T47D (cell line): ENCODE measurements at places on chromosomes 1 and 21.

- no peak for DNase-seq
These were observed 5.2 kb downstream of the SLC66A1 start for GRCh38 chr1:19317126-19317910.

DNA sequence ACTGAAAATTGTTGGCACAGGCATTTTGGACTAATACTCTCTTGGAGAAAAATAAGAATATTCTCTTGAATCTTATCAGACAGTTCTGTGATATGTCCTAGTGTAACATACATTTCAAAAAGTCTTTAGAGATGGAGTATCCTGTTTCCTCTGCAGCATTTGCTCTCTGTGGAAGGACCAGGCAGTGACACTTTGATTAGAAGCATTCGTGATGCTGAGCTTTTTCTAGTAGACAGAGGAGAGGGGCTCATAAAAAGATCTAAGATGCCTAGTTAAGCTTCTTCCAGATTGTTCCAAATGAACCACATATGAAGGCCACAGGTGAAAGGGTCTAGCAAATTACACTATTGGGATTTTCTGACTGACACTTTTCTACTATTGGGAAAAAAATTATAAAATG is 120.3 kb downstream of the C1orf21 start:
- no peak for DNase-seq

- DNase-seq = no peak
These were observed 558 bp upstream of the BTG3 start for GRCh38 chr21:17613242-17613676.

- no peak for DNase-seq
These were observed 82.9 kb downstream of the BEND5 start for GRCh38 chr1:48693674-48694320.

GRCh38 chr1:80629304-80629837 is 1171.4 kb upstream of the ADGRL2 start:
- DNase-seq = no peak

GRCh38 chr1:41418857-41419583 is 57.8 kb downstream of the FOXO6 start:
- peak; percentile 92 for DNase-seq

DNA sequence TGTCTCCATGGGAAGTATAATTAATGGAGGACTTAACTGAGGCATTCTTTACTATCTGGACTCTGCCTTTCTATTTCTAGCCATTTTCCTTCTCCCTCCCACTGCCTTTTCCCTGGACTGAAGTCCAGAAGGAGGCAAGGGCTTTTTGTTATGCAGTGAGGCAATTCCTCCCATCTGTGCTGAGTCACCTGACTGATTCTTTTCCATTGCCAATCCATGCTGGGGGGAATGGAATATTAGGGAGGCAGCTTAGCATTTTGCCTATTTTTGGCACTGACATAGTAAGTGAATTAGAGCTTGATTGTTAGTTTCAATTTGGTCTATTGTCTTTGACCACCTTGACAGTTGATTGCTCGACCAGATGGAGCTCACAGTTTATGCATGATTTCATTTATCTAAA is 1000.6 kb upstream of the PRMT6 start:
- DNase-seq = no peak

DNA sequence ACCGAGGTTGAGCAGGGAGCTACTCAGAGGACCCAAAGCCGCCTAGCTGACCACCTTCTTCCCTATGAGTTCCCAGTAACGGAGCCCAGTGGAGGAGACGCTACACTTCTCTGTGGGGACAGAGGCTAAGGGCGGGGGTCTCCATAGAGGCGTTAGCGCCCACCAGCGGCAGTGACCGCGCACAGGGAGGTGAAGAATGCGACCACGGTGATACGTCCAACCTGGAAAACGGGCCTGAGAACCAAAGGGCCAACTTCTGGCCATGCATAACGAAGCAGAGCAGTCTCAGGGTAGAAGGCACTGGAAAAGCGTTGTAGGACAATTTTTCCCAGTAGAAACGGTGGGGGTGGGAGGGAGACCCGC is 400 bp upstream of the COG2 start:
- DNase-seq = no peak

- no peak for DNase-seq
These were observed 14.8 kb downstream of the BCAR3 start for GRCh38 chr1:93666613-93667384.

- no peak for DNase-seq
These were observed 2.0 kb downstream of the FMO1 start for GRCh38 chr1:171250263-171250662.

GRCh38 chr1:53145942-53146708 is 3.7 kb upstream of the SLC1A7 start:
- DNase-seq = no peak

DNA sequence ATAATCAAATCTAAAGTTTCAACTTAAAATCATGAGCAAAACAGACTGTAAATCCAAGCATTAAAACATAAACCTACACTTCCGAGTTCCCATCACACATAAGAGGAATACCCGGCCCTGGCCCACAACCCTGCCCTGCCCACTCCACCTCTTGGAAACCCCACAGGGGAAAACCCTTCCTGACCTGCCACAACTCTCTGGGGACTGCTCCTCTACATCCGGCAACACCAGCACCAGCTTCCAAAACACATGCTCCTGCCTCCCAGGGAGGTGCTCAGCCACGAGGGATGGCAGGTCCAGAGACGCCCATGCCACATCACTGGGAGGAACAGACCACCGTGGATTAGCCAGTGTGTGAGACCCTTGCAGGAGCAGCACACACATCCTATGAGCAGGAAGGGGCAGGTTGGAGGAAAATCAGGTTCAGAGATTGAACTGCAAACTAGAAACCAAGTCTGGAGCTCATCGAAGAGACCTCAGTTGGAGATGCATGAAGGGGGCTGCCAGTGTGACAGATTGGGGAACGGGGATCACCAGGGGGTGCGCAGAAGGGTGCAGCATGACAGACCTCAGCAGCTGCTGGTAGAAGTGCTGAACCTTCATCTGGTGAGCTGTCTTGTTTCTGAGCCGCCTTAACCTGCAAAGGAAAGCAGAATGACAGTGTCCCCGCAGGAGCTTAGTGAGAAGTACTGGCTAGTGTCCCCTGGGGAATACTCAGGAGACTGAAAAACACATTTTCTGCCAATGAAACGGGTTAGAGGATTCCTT is 25.8 kb upstream of the LSS start:
- DNase-seq = no peak

DNA sequence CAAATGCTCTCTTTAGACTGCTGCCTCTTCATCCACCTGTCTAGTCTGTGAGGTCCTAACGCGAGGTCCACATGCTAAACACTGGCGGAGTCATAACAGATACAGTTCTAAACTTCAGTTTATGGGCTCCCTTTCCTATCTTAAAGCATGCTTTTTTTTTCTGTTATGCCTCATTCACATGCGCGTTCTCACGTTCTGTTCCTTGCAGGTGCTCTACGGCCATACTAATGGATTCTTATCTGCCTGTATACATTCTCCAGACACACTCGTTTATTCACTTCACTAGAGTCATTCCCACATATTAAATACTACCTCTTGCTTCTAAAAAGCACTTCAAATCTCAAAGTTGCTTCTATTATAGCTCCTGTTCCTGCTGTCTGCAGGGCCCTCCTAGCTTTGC is 38.7 kb downstream of the PHC2 start:
- no peak for DNase-seq

- DNase-seq = peak; percentile 46
These were observed 1.1 kb downstream of the DFFB start for GRCh38 chr1:3858231-3858981.

GRCh38 chr1:107899655-107900054 is 65.3 kb downstream of the VAV3 start:
- DNase-seq = no peak

GRCh38 chr1:93346421-93346993 is 800 bp downstream of the DR1 start:
- no peak for DNase-seq

DNA sequence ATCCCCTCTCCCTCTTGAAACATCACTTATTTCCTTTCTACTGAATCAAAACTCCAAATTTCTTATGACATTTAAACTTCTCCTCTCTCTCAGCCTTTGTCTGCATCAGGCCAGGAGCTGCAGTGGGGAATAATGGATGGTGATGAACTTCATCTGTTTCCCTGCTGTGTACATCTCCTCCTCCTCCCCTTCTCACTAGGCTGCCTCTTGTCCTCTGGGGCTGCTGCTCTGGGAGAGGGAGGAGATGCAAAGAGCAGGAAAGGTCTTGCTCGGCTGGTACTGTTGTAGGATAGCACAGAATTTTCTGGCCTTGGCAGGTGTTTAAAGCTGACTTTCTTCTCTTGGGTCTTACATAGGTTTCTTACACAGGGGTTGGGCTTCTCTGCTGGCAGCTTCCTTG is 31.1 kb upstream of the FMOD start:
- no peak for DNase-seq

DNA sequence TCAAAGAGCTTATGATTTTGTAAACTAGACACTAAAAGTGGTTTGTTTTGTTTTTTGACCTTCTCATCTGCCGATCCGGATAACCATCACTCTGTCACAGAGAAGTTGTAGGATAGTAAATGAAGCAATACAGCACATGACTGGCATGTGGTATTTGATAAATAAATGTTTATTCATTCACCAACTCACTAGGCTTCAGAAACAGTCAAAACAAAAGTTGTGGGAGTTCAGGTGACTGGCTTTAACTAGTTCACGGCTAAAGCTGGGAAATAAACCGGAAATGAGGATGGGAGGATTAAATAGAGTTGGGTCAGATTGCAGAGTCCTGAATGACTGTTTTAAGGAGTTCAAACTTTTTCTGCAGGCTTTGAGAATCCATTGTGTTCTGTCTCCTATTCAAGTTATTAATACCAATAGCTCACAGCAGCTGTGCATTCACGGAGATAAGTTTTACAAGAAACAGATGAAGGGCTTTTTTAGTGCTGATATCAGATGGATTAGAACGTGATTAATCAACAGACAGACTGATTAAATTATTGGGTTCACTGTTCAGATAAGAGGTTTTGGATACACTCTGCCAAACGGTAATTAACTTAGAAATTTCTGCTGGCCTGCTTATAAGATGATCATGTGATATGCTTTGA is 463.3 kb downstream of the DPYD start:
- no peak for DNase-seq

- no peak for DNase-seq
These were observed 15.3 kb upstream of the C1orf185 start for GRCh38 chr1:51086496-51087271.

DNA sequence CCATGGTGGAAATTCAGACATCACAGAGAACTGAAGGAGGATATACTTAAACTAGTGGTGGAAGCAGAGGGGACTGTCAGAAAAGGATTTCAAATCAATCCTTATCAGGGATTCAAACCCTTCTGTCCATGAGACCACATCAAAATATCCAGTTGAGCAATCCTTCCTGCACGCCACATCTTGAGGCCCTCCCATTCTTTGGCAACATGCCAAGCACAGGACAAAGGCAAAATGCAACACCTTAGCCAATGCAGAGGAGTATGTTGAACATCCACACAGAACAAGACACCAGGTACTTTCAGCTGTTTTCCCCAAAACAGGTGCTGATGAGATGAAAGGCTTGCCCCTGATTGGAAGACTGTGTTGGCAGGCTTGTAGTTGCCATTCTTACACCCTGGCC is 81.8 kb upstream of the PLXNA2 start:
- DNase-seq = no peak

GRCh38 chr1:44571712-44572571 is 102.3 kb downstream of the TMEM53 start:
- DNase-seq = peak; percentile 23

DNA sequence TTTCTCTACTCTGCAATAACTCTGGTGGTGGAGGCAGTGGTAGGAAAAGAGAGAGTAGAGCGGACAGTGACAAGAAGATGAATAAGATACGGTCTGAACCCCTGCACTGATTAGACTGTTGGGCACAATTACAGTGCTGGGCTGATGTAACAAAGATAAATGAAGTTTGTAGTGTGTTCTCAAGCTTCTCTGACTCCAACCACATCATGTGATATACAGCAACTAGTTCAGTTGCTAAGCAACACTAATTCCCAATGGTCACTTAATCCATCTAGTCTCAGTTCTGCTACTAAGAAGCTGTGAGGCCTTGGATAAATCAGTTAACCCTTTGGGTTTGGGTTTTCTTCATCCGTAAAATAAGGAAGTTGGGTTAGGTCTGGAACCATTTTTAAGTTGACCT is 17.3 kb downstream of the DDR2 start:
- DNase-seq = no peak

DNA sequence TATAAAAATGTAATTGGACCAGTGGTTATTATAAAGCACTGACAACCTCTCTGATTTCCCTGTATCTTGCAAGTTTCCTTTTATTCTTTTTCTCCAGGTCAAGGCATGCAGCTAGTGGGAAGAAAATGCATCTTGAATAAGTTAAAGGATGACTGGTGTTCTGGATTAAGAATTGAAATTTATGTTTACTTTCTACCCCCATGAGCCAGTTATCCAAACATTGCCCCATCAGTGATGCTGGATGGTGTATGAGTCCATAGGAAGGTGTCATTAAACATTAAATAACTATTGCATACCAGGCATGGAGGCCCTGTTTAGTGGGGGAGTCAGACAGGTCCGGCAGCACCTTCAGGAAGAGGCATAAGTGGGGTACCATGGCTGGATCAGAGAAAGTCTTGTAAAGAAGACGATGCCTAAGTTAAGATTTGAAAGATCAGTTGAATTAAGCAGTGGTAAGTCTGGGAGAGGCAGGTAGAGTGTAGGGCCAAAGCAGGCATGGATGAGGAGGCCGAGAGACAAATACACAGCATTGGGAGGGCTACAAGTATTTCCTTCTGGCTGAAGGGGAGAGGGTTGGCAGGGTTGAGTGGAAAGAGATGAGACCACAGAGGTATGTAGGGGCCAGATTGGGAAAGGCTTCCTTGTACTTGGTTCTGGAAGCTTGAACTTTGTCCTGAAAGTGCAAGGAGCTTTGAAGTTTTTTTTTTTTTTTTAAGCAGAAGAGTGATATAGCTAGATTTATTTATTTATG is 5.7 kb downstream of the SZRD1 start:
- DNase-seq = no peak

GRCh38 chr1:167683226-167683625 is 38.6 kb upstream of the MPZL1 start:
- no peak for DNase-seq

GRCh38 chr1:230010603-230011332 is 56.3 kb upstream of the GALNT2 start:
- DNase-seq = no peak

DNA sequence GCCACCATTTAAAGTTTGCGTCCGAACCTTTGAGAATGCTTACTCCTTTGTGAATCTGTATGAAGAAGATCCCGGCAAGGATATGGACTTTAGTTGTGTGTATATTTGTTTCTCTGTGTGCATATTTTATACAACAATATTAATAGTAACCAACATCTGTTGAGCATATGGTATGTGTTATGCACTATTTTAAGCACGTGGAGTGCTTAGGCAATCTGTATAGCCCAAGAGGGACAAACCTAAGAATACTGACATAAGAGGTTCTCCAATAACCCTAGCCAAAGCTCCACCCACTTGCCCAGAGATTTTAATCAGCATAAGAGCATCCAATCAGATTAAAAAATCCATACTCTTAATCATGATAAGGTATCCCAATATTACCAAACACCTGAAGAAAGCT is 92.7 kb downstream of the MAB21L3 start:
- DNase-seq = no peak

GRCh38 chr1:96416701-96417444 is 304.7 kb upstream of the PTBP2 start:
- DNase-seq = no peak

- no peak for DNase-seq
These were observed 104.5 kb downstream of the ZP4 start for GRCh38 chr1:237786066-237786719.

GRCh38 chr1:21295545-21295944 is 5.3 kb upstream of the ECE1 start:
- DNase-seq = no peak

GRCh38 chr21:25759573-25759972 is 24.8 kb downstream of the GABPA start:
- DNase-seq = no peak

GRCh38 chr1:109133002-109133706 is 19.2 kb downstream of the ELAPOR1 start:
- DNase-seq = no peak
